Progenitor cell of endocrine pancreas (in vitro differentiated cells): ENCODE measurements at places on chromosomes 6 and 20. TPM values are rescaled to one million over a fixed set of nuclear protein-coding genes. Genes with fewer than 3 reads are reported as not detected.

DNA sequence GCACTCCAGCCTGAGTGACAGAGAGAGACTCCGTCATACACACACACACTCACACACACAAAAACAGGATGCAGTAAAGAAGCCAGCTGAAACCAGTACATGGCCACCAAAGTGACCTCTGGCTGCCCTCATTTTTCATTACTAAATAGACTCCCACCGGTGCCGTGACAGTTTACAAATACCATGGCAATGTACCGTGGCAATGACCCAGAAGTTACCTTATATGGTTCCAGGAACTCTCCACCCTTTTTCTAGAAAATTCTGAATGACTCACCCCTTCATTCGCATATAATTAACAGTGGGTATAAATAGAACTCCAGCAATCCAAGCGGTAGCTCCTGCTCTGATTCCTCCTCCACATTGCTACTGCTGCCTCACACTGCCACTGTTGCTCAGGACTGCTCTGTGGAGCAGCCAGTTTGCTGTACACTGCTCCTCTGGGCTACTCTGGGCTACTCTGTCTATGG is 57.7 kb downstream of the SNX5 start:
- no peak for DNase-seq

The THBD gene
- total RNA-seq, result 0.19 and 0.36 TPM in 2 replicates

DNA sequence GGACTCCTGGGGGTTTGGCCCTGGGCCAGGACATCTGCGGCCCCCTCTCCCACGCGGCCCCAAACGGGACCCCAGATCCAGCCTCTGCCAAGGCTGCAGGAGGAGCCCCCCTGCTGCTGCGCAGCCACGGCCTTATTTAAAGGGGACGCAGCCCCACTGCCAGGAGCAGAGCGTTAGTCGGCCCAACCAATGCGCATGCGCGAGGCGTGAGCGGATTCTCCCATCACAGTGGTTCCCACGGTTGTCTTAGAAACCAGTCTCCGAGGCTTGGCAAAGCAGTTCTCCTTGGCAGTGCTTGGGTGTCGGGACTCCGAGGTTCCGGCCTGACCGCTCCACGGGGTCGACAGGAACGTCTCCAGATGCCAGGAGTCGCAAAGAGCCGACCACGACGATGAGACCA is 288.3 kb upstream of the ZNF337 start:
- DNase-seq, result no peak

DNA sequence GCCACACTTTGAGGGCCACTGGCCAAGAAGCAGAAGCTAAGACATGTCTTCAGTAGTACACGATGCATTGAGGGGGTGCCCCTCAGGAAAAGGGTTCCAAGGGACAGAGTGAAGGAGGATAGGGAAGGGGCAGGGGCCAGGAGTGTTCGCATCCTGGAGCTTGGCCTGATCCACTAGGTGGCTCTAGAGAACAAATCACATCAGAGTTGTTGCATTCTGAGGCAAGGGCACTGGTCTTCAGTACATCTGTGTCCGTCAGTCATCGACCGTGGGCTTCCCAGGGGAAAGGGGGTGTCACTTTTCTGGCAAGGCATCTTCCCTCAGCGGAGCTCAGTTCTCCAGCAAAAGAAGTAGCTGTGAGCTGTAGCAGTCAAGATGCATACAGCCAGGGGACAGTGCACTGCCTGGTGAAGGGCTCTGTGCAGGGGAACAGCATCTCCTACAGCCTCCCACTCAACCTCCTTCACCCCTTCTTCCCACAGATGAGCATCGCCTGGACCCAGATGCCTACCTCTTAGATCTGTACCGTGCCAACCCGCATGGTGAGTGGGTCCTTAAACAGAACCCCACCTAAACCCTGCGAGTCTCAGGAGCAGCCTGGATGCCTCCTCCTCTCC is 47.8 kb downstream of the ARHGAP40 start:
- no peak for DNase-seq

DNA sequence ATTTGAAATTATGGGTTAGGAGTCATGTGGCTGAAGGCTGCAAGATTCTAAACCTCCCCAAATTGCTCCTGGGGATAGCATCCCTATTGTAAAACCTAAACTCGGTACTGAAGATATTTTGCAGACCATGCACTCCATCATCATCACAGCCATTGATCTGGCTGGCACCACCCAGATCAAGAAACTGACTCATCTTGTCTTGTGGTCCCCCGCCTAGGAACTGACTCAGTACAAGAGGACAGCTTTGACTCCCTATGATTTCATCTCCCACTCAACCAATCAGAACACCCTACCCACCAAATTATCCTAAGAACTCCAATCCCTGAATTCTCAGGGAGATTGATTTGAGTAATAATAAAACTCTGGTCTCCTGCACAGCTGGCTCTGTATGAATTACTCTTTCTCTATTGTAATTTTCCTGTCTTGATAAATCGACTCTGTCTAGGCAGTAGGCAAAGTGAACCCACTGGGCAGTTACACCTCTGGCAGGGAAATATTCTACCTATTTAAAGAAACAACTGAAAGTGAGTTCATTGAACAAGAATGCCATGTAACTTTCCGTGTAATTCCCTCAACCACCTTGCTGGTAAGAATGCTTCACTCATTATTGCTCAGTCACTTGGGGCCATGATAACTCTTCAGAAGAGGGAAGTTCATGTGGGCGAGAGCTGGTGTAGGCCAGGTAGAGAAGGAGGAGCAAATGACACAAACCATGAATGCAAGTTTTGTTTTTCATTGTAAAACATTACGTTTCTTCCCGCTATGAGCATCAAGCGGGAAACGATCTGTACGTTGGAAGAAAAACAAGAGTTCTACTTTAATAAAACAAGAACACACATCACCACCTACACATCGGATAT is 602.9 kb upstream of the ARID1B start:
- DNase-seq, result no peak

DNA sequence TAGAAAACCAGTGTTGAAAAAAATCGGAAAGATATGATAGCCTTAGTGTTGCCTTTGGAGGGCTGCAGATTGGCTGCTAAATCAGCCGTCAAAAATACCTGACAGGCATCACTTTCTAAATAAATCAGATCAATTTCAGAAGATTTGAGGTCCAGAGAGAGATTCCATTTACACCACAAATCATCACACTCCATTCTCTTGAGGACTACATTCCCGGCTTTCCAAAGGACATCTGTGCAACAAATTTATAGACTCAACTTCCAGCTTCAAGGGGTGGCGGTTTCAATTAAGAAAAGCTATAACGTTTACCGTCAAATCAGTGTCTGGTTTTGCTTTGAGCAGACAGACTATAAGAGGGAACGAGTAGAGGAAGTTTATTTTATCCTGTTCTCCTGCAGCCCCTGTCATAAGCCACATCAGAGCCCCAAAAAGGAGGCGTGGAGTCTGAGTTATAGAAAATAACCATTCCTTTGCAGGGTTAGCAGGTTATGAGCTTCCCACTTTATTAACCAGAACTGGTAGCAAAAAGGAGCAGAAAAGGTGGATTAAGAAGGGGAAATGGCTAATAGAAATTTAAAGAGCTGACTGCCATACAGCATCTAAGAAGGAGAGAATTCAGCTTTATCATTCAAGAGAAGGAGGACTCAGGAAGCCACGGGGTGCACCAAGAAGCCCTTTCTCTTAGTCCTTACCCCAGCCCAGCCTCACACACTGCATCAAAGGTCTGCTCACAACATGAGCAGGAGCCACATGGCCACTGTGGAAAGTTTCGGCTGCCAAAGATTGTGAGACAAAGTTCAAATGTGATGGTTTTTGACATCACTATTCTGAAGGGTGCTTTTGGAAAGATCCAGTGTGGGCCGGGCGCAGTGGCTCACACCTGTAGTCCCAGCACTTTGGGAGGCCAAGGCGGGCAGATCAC is 12.9 kb upstream of the UQCC2 start:
- DNase-seq, result no peak

DNA sequence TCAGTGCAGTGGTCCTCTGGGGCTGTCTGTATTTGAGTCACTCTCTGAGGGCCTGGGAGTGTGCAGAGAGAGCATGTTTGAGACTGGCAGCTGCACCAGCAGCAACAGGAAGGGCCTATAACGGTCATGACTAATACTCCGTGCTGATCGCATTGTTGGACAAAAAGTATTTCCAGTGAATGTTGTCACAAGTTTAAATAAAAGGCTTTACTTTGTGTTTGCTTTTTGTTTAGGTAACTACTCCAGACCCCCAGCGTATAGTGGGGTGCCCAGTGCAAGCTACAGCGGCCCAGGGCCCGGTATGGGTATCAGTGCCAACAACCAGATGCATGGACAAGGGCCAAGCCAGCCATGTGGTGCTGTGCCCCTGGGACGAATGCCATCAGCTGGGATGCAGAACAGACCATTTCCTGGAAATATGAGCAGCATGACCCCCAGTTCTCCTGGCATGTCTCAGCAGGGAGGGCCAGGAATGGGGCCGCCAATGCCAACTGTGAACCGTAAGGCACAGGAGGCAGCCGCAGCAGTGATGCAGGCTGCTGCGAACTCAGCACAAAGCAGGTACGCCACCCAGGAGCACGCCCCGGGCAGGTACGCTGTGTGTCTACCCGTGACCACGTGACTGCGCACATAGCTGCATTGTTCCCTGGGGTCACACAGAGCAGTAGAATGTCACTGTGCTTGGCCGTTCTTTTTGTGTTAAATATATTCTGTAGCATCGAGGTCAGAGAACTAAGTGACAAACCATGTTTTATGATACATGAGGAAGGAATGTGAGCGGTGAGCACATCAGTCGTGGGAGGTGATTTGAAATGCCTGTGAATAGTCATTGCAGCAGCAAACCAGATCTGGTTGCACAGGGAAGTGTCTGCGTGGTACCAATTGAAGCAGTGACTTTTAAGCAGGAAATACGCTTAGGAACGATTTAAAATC is 174.7 kb downstream of the TMEM242 start:
- no peak for DNase-seq

The RSPH9 gene
- total RNA-seq, result 0.29 and 0.31 TPM in 2 replicates

The FOXC1 gene
- total RNA-seq, result 0.46 and 1.1 TPM in 2 replicates

The PRSS16 gene
- 28.2 and 29.8 TPM in 2 replicates for total RNA-seq

DNA sequence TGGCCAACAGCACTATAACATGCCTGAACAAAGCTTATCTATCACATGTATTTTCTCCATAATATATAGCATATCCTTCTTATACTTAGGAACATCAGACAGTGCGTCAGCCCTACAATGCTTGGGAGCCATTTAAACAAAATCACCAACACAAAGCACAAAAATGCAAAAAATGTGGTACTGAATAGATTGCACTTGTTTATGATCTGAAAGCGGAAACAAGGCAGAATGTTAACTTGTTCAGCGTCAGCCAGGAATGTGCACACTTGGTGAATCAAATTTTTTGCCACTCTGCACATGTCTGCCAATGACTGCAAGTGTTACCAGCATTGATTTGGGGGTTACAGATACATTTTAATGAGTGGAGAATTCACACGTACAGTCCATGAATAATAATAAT is 14.8 kb downstream of the SLC35A1 start:
- no peak for DNase-seq

The BPIFB4 gene
- not detected in 2 replicates for total RNA-seq

DNA sequence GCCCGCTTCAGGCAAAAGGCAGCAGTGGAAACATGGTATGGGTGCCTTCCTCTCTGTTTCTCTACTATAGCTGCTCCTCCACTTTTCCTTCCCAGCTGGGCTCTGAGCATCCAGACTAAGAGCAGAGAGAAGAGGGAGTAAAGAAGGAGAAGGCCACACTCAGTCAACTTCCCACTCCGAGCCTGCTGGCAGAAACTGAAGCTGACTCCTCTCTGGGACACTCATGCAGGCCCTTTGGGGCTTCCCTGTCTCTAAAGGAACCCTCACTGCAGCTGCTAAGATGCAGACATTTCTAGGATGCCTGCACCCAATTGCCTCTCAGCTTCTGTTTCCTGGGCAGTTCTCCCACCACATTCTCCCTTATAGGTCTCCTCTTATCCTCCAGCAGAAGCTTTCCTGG is 88.9 kb downstream of the FRK start:
- DNase-seq, result no peak

DNA sequence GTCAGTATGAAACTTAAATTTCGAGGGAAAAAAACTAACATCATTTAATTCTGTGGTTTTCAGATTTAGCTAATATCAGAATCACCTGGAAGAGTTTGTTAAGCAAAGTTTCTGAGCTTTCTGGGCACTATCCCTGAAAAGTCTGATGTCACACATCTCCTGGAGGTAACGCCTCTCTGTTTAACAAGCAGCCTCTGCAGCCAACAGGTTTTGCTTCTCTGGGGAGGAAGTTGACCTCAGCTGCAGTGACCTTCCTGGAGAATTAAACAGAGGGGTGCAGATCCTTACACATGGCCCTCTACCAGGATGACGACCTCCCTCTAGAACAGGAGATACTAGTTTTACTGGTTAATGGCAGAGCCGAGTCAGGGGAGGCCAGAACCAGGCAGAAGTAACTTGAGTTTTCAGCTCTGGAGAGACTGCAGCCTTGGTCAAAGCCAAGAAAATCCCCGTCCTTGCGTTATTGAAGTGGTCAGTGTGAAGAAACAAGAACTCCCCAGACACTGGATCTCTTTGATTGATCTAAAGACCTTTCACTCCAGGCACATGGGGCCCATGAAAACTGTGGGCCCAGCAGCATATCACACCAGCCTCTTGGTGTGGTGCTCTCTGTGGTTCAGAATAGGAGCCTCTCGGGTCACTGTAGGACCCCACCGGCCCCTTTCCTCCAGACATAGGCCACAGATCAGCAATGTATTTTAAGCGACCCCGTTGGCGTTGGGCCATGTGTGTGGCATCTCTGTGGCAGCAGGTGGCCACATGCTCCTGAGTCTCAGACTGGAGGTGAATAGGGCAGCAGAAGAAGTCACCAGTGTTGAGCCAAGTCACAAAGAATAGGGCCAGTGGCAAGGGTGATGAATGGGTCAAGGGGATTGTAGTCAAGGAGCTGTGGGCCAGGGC is 33.4 kb upstream of the CCR6 start:
- no peak for DNase-seq

The EYS gene
- 0.44 and 0.46 TPM in 2 replicates for total RNA-seq

DNA sequence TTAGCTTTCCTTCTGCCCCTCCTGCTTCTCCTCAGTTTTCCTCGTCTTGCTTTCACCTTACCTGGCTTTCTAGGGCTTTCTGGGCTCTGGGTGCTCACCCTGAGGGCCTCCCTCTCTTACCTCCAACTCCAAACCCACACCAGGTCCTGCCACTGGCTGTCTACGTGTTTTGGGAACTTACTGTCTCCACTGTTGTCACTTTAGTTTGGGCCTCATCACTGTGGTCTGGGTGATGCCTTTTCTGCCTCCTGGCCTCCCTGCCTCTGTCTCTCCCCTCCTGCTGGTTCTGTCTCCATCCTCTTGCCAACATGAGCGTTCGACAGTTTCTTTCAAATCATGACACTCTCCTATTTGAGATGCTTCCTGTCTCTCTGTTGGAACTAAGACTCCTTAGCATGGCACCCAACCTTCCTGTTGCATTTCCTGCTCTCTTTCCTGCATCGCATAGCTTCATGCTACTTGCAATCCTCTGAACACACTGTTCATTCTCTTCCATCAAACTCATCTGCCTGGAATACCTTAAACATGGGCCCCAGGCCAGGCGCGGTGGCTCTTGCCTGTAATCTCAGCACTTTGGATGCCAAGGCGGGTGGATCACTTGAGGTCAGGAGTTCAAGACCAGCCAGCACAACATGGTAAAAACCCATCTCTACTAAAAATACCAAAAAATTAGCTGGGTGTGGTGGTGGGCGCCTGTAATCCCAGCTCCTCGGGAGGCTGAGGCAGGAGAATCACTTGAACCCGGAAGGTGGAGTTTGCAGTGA is 5.5 kb downstream of the CD40 start:
- DNase-seq, result no peak

GRCh38 chr20:45011108-45011526 is 44.8 kb downstream of the STK4 start:
- DNase-seq, result peak; percentile 15

- no peak for DNase-seq
These were observed 210.3 kb downstream of the TBX18 start for GRCh38 chr6:84554074-84554473.

The SDCBP2 gene
- 2.0 and 2.3 TPM in 2 replicates for total RNA-seq

The NRN1 gene
- not detected in 2 replicates for total RNA-seq
